Activated T-helper 17 cell treated with anti-CD3 and anti-CD28 coated beads, Interleukin-2, amount 50 U/mL, for 72 hours (primary cell): ENCODE measurements at places on chromosomes 12 and 14.
A peak's percentile ranks its signal among the peaks of the same experiment; 100 is the strongest.

DNA sequence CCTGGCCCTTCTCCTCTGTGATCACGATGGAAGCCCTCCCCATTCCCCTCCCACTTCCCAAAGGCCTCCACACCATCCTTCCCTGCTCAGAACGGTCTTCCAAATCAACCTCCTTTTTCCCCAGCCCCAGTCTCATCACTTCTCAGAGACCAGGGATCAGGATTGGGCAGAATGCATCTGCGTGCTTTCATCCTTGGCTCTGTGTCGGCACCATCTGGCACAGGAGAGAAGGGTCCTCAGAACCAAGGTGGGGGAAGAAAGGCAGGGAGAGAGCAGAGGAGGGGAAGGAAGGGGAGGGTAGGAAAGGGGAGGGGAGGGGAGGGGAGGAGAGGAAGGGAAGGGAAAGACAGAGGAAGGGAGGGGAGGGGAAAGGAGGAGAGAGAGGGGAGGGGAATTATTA is 52.4 kb upstream of the FICD start:
- ATAC-seq = no peak

- ATAC-seq = no peak
Observed at GRCh38 chr12:113622410-113622809, 150.7 kb upstream of the LHX5 start.

DNA sequence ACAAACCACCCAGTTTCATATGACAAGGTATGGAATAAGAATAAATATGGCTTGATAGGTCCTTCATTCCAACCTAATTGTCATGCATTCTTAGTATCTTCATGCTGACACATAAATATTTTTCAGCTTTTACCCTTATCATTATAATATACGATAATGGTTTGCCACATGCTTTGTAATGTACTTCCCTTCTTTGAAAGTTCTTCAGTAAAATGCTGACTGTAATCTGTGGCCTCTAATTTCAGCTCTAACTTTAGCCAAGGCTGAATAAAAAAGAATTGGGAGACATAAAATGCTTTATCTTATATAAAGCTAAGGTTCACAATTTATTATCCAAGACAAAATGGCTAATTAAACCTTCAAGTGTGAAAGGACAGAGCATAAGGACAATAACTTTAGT is 2.6 kb upstream of the MAP4K5 start:
- ATAC-seq = no peak

DNA sequence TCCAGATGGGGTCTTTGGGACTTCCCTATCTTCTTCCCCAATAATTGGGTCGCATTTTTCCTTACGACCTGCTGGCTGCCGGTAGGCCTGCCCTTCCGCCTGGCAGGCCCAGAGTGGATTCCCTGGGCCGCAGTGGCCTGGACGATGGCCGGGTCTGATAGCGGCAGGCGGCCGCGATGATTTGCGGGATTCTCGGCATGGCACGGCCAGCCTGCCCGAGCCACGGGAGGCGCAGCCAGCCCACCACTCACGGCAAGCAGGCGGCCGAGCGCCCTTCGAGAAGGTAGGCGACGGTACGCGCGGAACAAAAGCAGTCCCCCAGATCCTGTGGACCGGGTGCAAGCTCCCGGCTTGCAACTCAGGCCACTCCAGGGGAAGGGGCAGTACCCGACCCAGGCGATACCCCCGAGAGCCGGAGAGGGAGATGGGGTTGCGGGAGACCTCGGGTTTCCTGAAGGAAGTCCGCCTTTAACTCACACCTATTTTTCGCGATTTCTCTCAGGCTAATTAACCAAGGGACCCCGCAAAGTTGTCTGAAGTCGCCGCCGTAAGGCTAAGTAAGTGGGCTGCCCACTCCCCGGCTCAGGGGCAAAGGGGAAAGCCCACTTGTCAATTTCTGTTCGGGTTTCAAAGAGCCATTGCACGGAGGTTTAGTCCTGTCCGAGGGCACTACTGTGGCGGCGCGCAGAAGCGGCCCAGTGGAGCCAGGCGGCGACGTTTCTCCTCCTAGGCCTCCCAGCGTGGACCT is 1.4 kb upstream of the GSC start:
- ATAC-seq = no peak

- peak; percentile 65 for ATAC-seq
Observed at GRCh38 chr14:21711360-21711961, 37.8 kb upstream of the OR4E1 start.

DNA sequence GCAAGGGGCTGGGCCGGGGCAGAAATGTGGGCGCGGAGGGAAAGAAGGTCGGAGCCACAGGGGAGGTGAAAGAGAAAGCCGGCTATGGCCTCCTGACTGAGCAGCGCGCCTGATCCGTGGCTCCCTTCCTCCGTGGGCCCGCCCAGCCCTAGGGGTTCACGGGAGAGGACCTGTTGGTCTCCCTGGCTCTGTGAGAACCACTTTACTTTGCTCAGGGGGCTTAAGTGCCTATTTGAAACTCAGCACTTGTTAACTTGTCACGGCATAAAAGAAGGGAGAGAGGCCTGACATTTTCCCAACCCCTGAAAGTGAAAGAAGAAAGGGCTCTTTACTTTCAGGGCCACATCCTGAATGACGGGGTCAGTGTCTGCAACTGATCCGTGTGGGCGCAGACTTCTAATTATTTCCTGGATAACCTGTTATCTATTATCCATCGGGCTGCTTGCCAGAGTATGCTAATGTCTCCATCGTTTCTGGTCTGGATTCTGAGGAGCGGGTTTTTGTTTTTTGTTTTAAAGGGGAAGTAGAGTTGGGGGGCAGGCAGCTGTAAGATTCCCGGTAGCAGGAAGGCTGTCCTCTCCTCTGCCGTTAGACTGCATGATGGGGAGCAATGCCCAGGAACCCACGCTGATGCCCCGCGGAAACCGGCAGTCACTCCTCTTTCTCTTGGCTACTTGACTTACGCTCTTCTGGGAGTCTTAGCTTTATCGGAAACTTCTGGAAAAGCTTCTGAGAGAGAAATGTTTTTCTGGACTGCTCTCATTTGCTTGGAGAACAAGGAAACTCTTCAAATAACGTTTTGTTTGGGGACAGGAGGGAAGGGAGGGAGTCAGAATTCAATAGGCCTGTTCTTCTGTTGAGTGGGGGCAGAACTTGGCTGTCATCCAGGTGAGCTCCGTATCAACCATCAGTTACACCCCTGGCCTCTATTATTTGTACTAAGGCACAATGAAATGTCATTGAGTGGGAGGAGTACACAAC is 127.7 kb upstream of the MAX start:
- peak; percentile 59 for ATAC-seq

- ATAC-seq = no peak
Observed at GRCh38 chr14:61128382-61129167, 147.5 kb downstream of the SLC38A6 start.

DNA sequence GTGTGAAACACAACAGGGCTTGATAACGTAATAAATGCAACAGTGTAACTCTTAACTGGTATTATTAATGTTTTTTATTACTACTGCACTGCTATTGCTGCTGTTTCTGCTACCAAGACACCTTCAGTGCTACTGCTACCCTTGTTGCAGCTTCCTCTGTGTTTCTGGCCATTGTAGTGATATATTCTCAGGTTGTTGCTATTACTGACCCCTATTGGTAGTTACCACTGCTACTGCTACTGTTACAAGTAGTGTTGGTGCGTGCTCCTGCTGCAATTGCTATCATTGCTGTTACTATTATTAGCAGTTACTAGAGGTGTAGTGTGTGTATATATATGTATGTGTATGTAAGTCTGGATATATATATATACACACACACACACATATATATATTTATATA is 87.2 kb upstream of the PTPRB start:
- no peak for ATAC-seq

DNA sequence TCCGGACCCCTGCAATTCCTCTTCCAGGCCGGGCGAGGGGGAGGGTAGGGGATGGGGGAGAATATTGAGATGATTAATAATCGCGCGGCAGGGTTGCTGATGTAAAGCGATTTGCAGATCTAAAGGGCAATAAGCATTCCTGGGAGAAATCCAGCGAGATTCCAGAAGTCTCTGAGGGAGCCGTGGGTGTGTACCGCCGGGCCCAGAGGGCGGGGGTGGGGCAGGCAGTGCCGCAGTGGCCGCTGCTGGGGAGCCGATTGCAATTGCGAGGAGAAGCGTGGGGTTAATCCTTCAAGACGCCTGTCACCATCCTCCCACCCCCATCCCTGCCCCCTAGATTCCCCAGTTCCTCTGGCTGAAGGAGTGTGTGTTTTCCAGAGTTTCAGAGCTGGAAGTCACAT is 16.4 kb downstream of the FOS start:
- no peak for ATAC-seq

GRCh38 chr14:100774164-100774537 is 47.5 kb downstream of the DLK1 start:
- ATAC-seq = no peak

GRCh38 chr12:25800101-25800500 is 158.4 kb upstream of the RASSF8 start:
- no peak for ATAC-seq

DNA sequence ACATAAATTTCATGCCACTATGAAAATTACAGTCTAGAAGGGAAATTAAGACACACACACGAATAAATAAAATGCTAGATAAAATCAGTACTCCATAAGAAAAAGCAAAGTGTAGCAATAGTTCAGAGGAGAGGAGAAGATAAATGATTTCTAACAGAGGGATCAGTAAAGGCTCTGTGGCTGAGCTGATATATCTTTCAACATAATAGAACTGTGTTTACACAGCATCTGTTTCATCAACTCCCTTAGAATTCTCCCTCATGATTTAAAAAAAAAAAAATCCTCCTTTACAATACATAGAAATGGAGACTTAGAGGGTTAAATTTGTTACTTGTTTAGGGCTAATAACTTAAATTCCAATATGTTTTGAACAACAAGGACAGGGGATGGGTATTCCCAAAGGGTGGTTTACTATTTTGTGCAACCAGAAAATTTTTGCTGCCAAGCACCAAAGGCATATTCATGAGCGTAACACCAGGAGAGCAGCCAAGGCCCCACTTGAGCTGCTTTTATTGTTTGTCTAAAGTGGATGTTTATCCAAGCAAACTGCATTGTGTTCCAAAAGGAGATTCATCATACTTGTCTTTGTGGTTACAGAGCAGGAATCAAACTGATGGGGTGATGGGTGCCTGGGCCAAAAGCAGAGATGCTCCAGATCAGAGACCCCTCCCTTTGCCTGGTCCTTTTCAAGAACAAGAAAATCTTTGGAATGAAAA is 162.7 kb downstream of the BMP4 start:
- ATAC-seq = no peak

DNA sequence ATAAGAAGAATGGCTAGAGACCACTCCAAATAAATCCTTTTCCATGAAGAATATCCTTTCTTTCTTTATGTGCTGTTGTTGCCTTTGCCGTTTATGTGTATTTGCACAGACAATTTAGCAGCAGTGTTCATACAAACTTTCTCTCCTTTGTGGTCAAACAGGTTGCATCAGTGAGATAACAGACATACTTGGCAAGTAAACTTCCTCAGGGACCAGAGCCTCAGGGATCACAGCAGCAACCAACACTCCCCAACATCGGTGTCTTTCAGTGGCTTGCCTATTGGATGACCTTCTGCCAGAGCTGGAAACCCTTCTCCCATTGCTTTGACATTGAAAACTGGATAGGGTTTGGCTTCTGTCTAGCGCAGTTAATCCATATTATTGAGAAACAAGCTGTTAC is 252.2 kb downstream of the BTG1 start:
- no peak for ATAC-seq

DNA sequence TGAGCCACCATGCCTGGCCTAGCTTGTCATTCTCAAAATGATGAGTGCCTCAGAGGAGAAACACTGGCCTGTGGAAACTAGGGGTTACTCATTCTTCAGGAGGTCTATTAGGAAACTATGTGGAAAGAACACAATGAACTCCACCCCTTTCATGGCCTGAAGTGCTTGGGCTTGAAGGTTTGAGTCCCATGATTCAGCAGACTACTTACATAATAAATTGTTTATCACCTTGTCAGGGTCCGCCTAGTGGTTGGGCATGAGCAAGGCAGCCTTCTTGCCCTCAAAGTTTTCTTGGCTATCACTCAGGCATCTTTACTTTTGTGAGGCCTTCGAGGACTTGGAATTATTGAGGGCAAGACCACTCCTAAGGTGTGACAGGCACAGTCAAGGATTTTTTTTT is 251.2 kb downstream of the ACSS3 start:
- ATAC-seq = no peak

DNA sequence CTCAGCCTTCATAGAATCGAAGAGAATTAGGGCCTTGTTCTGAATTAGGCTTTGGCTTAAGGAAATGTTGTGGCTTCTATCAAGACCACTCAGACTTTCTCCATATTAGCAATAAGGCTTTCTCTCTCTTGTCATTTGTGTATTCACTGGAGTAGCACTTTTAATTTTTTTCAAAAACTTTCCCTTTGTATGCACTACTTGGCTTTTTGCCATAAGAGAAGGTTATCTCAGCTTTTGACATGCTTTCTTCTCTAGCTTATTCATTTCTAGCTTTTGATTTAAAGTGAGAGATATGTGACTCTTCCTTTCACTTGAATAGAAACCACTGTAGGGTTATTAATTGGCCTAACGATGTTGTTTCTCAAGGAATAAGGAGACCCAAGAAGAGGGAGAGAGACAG is 244.2 kb downstream of the GPHN start:
- ATAC-seq = peak; percentile 60

- ATAC-seq = no peak
Observed at GRCh38 chr14:52370406-52370935, 56.4 kb downstream of the PTGER2 start.

GRCh38 chr12:66516561-66516960 is 162.3 kb downstream of the GRIP1 start:
- ATAC-seq = no peak

DNA sequence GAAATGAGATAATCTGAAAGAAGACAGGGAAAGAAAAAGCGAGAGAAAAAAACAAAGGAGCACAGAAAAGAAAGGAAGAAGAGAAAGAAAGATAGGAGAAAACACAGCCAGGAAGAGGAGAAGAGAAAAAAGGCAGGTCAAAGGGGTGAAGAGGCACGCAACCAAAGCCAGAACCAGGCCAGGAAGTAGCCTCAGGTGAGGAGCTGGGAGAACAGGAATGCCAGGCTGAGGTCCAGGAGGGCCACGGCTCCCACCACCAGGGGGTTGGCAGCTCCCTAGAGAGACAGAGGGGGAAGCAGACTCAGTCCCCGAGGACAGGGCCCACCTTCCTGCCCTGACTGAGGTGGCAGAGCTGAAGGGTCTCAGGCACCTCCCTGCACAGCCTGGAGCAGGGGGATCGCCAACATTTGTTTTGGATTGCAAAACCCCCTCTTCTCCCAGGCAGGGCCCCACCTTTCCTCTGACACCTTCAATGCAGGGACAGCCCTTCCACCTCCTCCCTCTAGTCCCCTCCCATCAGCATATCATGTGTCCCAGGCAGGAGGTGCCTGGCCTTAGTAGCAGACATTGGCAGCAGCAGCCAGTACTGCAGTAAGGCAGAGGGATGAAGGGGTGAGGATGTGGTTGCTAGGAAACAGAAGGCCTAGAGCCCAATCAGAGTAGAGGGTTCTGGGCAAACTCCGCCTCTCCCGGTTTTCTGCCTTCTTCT is 2.0 kb upstream of the AP1G2 start:
- no peak for ATAC-seq

- ATAC-seq = peak; percentile 16
Observed at GRCh38 chr14:94338023-94338422, 14.9 kb upstream of the SERPINA6 start.
